ENCODE measurements at places on chromosomes 6 and 20.

GRCh38 chr6:45423824-45424450 lies 46.2 kb upstream of the SUPT3H start:
- DNase-seq, result no peak

DNA sequence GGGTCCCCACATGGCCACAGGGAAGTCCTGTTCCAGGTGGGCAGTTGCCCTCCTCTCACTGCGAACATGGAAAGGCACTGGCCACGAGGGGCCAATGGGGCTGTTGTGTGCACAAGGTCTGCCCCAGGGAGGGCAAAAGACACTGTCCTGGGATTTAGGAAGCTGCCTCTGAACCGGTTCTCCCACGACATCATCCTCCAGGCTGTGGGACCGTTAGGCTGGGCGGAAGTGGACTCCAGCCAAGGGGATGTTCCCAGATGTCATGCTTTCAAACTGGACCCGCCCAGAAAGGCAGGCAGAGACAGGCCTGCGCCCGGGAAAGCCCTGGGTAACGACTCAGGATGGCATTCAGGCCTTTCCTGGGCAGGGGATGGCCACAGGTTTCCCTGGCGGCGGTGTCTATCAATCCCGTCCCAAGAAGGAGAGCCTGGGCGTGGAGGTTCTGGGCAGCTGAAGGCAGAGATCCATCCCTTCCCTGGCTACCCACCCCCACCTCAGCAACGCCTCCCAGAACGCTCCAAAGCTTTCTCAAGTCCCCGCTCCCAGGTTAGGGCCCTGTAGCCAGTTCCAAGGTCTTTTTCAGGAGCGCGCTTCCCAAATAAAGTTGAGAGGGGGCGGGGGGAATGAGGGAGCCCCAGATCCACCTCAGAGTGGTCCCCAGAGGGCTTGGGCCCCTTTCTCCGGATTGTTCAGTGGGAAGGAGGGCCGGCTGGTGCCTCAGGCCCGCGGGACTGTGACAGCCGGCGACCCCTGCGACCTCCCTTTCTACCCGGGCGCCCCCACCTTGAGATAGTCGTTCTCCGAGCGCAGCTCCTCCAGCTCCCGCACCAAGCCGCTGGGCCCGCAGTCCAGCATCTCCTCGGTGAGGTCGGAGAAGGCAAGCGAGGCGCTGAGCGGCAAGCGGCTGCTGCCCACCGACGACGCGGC lies 13.8 kb upstream of the TLDC2 start:
- peak; percentile 91 for DNase-seq

DNA sequence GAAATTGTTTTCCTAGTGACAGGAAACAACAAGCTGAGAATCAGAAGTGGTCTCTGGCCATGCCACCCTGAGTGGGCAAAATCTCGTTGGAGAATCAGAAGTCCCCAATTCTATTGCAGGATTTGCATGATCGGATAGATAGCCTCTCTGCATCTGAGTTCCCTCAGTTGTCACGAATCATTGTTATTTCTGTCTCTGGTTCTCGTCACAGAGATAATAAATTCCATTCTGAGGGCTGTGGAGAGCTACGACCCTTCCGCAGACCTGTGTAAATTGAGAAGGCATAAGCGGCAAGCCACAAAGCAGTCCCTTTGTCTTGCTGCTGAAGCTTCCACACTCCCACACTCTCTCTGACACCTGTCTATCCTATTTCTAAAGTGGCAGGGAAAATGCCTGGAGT lies 102.4 kb upstream of the CNR1 start:
- DNase-seq, result no peak

DNA sequence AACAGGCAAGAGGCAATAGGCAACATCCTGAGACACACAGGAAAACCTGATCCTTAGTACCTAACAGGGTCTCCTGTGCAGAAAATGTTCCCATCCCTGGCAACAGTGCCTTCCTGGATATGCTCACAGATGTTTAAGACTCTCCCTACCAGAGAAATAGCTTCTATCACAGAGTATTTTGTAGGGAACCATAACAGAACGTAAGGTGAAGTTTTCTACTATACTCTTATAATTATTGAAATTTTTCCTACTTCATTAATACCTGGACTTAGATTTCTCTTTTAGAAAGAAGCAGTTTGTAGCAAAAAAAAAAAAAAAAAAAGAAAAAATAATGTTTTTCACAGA lies 33.5 kb upstream of the LGSN start:
- no peak for DNase-seq

GRCh38 chr6:95208621-95209020 lies 368.7 kb upstream of the MANEA start:
- DNase-seq, result no peak

GRCh38 chr6:73152966-73153757 lies 72.1 kb downstream of the KHDC1L start:
- peak; percentile 41 for DNase-seq

DNA sequence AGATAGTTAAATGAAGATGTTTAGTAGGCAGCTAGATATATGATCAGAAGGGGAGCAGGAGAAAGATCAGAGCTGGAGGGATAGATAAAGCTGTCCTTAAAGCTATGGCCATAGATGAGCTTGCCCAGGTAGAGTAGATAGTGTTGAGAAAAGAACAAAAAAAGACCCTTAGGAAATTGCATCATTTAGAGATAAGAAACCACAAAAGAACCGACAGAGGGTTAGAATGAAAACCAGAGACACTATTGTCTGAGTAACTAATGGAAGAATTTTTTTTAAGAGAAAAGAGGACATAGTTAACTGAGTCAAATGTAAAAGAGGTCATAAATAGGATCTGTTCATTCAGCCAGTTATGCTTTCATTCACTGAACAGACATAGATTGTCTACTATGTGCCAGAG lies 101.8 kb downstream of the TNFAIP3 start:
- DNase-seq, result no peak

DNA sequence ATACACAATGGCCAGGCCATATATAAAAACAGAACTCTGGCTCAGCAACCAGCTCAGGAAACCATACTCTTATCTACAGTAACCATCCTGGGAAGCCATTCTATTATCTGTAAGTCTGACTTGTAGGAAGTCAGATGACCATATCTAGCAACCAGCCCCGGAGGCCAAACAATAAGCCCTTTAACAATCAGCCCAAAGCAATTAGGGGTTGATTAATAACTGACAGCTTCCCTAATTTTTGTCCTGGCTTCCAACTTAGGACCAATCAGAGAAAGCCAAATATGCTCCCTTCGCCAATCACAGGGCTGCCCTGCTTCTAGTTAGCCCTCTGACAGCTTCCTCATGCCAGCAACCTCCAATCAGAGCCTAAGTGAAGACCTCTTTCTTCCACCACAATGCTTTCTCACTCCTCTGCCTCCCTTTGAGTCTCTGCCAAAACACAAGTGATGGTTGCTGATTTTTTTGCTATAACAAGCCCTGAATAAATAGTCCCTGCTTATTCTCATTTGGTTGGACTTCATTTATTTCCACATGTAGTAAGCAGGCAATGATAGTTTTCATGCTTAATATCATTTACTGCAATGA lies 37.8 kb upstream of the STXBP5 start:
- DNase-seq, result peak; percentile 52

DNA sequence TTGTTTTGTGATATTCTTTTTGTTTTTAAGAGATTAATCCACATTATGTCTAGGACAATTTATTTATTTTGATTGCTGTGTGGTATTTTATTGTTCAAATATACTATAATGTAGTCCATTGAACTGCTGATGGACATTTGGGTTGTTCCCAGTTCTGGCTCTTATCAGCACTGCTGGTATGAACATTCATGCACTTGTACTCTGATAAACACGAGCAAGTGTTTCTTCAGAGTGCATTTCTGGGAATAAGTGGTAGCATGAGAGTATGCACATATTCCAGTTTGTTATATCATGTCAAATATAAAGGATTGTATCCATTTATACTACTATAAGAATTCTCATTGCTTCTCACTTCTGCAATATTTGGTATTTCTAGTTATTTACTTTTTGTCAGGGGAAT lies 7.1 kb downstream of the CALHM6 start:
- no peak for DNase-seq

DNA sequence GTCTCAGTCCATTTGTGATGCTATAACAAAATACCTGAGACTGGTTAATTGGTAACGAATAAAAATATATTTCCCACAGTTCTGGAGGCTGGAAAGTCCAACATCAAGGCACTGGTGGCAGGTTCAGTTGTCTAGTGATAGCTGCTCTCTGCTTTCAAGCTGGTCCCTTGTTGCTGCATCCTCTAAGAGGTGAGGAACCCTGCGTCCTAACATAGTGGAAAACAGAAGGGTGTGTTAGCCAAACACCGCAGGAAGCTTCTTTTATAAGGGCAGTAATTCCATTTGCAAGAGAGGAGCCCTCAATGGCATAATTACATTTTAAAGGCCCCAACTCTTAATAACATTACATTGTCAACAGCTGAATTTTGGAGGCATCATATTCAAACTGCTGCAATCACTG lies 372.7 kb downstream of the ADGRB3 start:
- no peak for DNase-seq

DNA sequence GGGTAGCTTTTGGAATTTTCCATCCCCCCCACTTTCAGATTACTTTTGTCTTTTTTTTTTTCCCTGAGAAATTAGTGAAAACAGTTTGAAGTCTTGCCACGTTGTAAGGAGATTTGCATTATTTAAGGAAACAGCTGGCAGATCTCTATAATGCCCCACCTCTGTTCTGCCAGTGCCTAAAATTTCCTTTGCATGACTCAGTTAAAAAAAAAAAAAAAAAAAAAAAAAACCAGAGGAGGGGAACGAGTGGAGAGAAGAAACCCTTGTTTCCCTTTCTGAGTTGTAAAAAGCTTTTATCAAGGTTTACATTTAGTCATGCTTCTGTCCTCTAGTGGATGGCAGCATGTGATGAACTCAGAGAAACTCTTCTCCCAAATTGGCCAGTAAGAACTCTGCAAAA lies 33.5 kb downstream of the CARMIL1 start:
- DNase-seq, result peak; percentile 78

GRCh38 chr6:13711733-13712598 lies at the start of gene RANBP9:
RANBP9 (minus strand) TSS chr6:13711835; CDS start chr6:13711505, 330 bp downstream.
- DNase-seq, result peak; percentile 83

GRCh38 chr6:25014791-25015560 lies 79.2 kb upstream of the RIPOR2 start:
- DNase-seq, result peak; percentile 88

GRCh38 chr6:133759524-133759923 lies 129.4 kb upstream of the TCF21 start:
- no peak for DNase-seq

DNA sequence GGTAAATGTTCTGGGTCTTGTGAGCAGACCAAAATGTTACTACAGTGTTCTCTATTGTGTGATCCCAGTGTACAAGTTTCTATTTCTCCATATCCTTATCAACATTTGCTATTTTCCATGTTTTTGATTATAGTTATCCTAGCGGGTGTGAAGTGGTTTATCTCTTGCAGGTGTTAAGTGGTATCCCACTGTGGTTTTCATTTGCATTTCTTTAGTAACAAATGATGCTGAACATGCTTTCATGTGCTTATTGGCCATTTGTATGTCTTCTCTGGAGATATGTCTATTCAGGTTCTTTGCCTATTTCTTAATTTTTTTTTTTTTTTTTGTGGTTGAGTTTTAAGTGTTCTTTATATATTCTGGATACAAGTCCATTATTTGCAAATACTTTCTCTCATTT lies 35.5 kb downstream of the NSFL1C start:
- DNase-seq, result no peak

GRCh38 chr20:23027721-23028120 lies 7.4 kb upstream of the SSTR4 start:
- DNase-seq, result no peak

DNA sequence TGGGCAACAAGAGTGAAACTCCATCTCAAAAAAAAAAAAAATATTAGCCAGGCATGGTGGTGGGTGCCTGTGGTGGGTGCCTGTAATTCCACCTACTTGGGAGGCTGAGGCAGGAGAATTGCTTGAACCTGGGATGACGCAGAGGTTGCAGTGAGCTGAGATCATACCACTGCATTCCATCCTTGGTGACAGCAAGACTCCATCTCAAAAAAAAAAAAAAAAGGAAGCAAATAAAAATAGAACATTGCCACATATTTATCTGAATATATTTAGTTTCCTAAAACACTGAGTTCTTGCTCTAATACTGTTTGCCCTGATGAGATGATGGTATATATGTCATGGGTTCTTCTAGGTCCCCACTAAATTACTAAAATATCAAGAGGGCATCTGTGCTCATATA lies 28.4 kb downstream of the CASP8AP2 start:
- DNase-seq, result no peak

DNA sequence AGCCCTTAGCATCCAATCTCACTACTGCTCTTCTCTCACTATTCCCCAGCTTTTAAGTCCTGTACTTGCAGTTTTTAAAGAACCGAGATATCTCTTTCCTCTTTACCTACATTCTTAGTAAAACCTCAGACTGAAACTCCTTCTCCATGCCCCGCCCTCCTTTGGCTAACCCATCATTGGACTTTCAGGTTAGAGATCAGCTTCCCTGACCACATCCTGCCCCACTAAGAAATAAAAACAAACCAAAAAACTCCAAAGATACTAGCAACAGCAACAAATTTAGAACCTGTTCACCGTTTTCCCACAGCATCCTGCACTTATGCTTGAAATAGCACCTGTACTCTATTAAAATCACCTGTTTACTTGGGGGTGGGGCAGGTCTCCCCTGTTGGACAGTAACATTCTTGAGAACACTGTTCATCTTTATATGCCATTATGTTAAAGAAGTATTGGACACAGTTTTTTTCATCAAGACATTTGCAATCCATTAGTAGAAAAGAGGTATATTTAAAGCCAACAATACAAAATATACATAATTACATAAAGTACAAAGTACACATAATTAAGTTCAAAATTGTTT lies 16.3 kb upstream of the SMAP1 start:
- DNase-seq, result no peak

DNA sequence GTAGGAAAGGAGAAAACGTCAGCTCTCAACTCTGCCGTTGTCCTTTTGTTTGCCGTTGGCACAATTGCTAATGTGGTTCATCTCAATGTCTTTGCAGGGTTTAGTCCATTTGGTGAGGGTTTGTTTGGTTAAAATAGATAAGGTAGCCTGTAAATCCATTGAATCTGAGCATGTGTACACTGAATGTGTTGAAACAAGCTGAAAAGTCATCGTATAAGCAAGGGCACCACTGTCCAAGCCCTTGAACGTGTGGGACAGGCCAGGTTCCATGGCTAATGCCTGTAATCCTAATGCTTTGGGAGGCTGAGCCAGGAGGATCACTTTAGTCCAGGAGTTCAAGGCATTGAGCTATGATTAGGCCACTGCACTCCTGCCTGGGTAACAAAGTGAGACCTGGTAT lies 224.7 kb upstream of the PLCB4 start:
- DNase-seq, result no peak

GRCh38 chr6:168004945-168005344 lies 7.5 kb downstream of the KIF25 start:
- DNase-seq, result no peak

- no peak for DNase-seq
Observed at GRCh38 chr6:90428514-90428913, 131.9 kb upstream of the BACH2 start.

GRCh38 chr6:44247338-44248302 lies 719 bp downstream of the HSP90AB1 start:
- peak; percentile 49 for DNase-seq
